ENCODE measurements at places on chromosomes 7 and 10.

- DNase-seq: no peak
Measured at GRCh38 chr7:26379711-26380110, 88.0 kb downstream of the SNX10 start.

- no peak for DNase-seq
Measured at GRCh38 chr10:5071411-5072198, 22.6 kb upstream of the AKR1C3 start.

DNA sequence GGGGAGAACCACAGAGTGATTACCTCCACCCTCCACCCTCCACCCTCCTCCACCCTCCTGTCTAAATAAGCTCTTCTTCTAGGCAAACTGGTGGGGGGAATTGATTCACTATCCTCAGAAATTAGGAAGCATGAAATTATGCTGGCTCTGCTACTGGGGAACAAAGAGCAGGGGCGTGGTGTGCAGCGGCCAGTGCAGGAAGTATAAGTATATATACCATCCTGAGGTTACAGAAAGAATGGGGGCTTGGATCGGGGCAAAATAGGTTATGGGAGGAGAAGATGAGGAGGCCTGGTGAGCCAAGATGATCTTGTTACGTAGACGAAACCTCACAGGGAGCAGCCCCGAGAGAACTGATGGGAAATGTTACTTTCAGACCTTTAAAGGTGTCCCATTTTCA, 49.1 kb downstream of the SYPL1 start:
- no peak for DNase-seq

DNA sequence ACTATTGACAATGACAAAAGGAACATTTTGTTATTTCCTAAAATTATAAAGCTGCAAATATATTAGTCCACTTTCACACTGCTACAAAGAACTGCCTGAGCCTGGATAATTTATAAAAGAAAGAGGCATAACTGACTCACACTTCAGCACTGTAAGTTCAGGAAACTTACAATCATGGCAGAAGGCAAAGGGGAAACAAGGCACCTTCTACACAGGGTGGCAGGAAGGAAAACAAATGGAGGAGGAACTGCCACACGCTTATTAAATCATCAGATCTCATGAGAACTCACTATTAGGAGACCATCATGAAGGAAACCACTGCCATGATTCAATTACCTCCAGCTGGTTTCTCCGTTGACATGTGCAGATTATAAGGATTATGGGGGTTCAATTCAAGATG, 203.1 kb downstream of the TPK1 start:
- DNase-seq: no peak

Data from cerebellar nuclear complex (tissue), 1 donor.